ENCODE measurements at places on chromosomes 4 and X. TPM values are rescaled to one million over a fixed set of nuclear protein-coding genes. Genes with fewer than 3 reads are reported as not detected.

- DNase-seq, result no peak
These were observed 88.6 kb downstream of the GSTCD start for GRCh38 chr4:105797225-105797624.

- DNase-seq, result no peak
These were observed 138.8 kb upstream of the DCAF8L1 start for GRCh38 chrX:28120072-28120471.

GRCh38 chrX:57232658-57233360, 53.7 kb upstream of the FAAH2 start:
- no peak for DNase-seq

DNA sequence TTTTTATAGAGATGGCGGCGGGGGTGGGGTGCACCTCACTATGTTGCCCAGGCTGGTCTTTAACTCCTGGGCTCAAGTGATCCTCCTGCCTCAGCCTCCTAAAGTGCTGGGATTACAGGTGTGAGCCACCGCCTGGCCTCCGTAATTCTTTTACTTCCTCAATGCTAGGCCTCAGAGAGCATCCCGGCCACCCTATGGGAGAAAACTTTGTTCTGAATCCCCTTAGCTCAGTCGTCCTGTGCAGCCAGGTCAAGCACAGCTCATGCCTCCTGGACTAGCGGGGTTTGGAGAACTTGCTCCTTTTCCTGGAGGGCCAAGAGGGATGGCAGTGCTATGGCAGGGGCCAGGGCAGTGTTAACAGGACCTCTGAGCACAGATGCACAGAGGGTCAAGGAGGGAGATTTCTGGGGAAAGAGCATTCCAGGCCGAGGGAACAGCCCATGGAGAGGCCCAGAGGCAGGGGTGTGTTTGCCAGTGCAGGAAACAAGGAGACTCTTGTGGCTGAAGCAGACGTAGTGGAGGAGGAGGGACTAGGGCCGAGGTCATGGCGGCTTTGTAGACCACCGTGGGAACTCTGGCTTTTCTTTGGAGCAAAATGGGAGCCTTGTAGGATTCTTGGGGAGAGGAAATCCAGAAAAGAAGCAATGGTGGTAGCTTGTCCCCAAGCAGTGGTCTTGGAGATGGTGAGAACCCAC, 9.8 kb upstream of the TNIP2 start:
- no peak for DNase-seq

- no peak for DNase-seq
These were observed 82.5 kb upstream of the STX18 start for GRCh38 chr4:4624276-4624897.

- DNase-seq, result no peak
These were observed 106.7 kb upstream of the ARHGAP24 start for GRCh38 chr4:85368240-85368639.

DNA sequence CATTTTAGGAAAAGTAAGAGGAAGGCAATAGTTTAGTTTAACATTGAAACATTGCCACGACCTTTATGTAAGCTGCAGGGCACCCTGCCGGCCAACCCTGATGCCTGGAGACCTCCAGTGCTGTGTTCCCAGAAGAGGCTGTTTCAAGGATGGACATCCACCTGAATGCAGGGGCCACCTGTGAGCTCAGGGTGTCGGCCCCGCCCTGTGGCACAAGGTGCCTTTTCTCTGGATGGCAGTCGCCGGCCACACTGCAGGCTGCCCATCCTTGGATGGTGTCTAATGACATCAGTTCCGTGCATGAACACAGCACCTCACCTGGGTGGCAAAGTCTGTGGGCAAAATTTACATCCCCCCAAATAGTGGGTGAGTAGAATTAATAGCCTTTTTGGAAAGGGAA, 180.0 kb downstream of the AFAP1 start:
- DNase-seq, result no peak

GRCh38 chr4:58560736-58561135, 1450.6 kb upstream of the IGFBP7 start:
- no peak for DNase-seq

GPR143 gene
- total RNA-seq, result 1.6 TPM

LRCH2 gene
- total RNA-seq, result 1.2 TPM

PCSK1N gene
- total RNA-seq, result 16.1 TPM

INTU gene
- 6.0 TPM for total RNA-seq

WDFY3 gene
- total RNA-seq, result 78.2 TPM

TMEM271 gene
- total RNA-seq, result not detected

PPP1R3F gene
- total RNA-seq, result 2.0 TPM

All from transverse colon (tissue), 4 donors.